ENCODE measurements at places on chromosomes 7 and 10. TPM values are rescaled to one million over a fixed set of nuclear protein-coding genes. Genes with fewer than 3 reads are reported as not detected.

PTPRN2 gene
- total RNA-seq = 9.4 TPM

GRCh38 chr7:116524221-116524608 lies 621 bp upstream of the CAV1 start:
- DNase-seq = no peak

- DNase-seq = no peak
These were observed 129.0 kb downstream of the BICC1 start for GRCh38 chr10:58641708-58642107.

DNA sequence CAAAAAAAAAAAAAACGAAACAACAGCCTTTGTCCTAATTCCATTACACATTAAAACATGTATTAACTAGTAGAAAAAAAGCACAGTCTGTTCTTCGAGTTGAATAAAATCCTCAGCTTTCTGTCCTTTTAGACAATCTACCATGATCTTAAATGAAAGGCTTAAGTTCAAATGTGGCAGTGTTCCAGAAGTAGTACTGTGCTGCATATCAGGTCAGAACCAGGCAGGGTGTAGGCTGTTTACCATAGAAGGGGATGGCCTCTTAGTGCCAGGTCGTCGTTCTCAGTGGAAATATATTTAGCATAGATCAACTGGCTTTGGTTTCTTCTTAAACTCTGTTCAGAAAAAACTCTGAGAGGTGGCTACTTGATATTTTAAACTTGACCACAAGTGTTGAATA lies 612.0 kb downstream of the CNTNAP2 start:
- no peak for DNase-seq

GRCh38 chr7:140697447-140698143 lies 1.1 kb downstream of the NDUFB2 start:
- DNase-seq = no peak

DNA sequence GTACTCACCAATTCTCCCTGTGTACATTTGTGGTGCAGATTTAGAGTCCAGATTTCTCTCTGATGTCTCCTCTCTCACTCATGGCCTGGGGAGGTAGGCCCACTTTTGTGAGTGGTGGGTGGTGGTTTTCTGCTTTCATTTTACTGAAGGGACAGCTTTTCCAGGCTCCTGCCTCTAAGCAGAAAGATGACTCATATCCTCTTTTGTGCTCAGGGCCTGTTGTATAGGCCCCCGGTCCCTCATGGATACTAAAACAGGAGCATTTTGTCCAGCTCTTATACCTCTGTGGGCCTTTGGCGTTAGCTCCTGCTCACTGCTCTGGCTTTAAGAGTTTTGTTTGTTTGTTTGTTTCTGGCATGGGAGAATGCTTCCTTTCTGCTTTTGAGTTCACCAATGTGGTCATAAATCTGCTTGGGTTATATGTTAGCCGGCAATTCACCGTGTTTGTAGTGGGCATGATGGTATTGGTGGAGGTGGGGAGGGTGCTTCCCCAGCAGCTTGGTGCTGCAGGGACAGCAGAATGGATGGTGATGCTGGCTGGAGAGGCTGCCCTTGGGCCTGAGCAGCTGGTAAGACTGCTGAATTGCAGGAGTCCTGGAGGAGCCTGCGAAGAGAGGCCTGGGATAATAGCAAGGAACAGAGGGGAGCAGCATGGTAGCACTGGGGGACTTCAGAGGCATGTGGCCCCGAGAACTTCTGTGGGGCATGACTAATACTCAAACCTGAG lies 468.7 kb downstream of the RPS24 start:
- no peak for DNase-seq

DNA sequence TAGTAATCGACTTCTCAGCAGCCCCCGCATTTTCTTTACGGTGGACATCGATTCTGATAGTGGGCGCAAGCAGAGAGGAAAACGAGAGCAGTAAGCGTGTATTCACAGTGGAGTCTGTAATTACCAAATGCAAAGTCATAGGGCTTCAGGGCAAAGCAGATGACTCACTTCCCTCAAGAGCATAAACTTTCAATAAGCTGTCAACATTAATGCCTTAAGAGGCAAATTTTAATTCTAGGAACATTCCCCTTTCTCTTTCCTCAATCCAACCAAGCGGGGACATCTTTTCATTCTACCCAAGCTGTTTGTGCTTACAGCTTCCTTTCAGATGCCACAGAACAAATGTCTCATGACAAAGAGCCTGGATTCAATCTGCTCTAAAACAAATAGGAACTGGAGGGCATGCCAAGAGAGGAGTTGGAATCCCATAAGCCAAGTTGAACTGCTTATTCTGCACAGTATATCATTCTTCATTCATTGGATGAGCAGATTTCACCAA lies 48.6 kb downstream of the MALSU1 start:
- no peak for DNase-seq

ASB15 gene
- total RNA-seq = not detected

DNA sequence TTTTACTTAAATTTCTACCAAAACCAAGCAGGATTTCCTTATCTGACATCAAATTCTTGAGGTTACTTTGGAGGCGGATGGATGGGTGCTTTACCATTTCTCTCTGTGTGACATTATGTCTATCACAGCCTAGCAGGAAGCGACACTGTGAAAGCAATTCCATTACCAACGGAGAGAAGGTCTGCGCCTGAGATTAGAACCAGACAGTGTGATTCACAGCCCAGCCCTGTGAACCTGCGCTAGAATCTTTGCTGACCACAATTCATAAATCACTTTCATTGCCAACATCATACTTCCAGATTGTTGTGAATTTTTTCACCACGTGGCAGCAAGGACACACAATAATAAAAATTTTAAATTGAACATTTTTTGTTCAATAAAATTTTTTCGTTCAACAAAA lies 126.5 kb downstream of the CUBN start:
- no peak for DNase-seq

DNA sequence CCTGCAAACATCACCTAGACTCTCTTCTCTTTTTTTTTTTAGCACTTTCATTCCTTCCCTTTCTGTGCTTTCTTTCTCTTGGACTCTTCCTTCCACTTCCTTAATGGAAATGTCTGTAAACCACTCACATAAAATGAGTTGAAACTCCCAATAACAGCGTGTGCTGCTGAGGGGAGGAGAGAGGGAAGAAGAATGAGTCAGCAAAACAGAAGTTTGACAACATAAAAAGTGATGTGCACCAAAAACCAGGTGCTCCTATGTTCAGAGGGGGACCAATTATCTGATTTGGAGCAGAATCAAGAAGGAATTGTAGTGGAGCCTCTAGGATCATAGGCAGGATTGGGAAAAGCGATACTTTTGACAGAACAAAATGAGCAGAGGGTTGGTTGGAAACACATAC lies 712.1 kb upstream of the IGFBP3 start:
- no peak for DNase-seq

DNA sequence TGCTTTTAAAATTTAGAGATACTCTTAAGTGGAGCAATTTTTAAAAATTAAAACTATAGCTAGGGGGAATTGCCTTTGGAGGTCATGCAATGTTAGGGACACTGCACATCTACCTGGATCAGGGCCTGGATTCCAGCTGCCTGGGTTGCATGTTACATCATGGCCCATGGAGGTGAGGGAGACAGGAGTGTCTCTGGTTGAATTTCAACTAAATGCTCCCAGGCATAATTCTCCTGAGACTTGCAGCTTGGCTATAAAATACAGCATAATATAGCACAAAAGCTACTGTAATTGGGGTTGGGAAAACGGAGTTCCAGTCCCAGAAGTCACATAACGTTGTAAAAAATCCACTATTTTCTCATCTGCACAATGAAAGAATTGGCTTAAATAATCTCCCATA lies 782.5 kb downstream of the LRMDA start:
- DNase-seq = no peak

- DNase-seq = no peak
These were observed 56.8 kb downstream of the AUTS2 start for GRCh38 chr7:69654849-69655707.

DNA sequence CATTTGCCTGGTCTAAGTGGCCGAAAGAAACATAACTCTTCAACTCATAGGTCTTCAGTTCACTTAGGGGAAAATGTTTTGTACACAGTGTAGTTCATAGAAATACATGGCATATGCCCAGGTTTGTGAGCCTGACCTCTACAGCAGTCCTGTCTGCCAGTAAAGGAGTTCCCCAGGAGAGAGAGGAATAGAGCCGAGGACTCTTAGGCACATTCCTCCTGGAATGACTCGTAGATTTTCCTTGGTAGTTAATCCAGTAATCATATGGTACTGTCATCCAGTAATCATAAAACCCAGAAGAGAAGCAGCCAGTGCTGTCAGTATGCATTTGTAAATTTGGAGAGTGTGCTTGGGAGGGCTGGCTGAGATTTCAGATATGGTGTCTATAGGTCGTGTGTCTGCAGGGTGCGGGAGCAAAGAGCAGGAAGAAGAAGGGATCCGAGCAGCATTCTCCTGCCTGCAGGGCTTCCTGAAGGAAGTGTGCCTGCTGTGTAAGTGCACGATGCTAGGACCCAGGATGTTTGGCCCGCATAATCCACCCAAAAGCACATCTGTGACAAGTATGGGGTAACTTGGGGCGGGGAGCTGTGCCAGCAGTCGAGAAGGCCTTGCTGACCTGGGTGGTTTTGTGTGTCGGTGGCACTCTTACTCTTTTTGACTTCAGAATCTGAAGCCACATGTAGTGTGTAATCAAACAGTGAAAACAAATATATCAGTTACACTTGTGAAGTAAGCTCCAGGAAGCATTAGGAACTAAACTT lies 13.9 kb downstream of the EIF4H start:
- DNase-seq = no peak

MAT1A gene
- 0.13 TPM for total RNA-seq

FAM25A gene
- not detected for total RNA-seq

DNA sequence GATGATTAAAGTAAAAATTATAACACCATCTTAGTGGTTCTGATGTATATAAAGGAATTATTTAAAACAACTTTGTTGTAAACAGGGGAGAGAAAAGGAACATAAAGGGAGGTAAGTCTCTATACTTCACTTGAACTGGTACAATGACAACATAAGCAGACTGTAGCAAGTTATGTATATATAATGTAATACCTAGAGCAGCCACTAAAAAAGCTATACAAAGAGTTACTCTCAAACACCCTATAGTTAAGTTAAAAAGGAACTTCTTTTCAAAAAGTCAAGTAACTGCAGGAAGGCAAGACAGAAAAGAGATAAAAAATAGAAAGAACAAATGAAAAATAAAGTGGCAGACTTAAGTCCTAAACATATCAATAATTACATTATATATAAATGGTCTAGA lies 82.3 kb downstream of the ZNF503 start:
- DNase-seq = no peak

GRCh38 chr7:109343678-109344077 lies 774.0 kb downstream of the DNAJB9 start:
- DNase-seq = no peak

LIPN gene
- total RNA-seq = not detected

DNA sequence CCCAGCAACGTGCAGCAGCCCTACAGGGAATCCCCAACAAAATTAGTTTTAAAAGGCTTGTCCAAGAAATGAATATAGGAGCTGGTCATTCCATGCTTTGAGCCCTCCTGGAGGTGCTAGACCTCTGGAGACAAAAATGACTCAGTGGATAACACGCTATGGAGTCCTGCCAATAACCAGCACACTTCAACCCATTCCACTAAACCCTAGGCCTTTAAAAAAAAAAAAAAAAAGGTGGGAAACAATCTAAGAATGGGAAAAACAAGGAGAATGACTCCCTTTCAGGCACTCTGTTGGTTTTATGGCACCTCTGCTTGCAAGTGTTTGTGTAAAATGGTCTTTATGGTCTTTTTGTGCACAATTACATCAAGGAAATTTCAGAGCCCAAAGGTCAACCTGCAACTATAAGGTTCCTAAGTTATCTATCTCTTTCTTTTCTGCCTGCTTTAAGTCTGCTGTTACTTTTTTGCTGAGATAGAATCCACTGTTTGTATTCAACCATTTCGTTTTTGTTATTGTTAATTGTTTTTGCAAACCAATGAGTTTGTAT lies 21.3 kb downstream of the AVL9 start:
- DNase-seq = no peak

GRCh38 chr10:132560241-132560731 lies 22.7 kb downstream of the INPP5A start:
- DNase-seq = no peak

DNA sequence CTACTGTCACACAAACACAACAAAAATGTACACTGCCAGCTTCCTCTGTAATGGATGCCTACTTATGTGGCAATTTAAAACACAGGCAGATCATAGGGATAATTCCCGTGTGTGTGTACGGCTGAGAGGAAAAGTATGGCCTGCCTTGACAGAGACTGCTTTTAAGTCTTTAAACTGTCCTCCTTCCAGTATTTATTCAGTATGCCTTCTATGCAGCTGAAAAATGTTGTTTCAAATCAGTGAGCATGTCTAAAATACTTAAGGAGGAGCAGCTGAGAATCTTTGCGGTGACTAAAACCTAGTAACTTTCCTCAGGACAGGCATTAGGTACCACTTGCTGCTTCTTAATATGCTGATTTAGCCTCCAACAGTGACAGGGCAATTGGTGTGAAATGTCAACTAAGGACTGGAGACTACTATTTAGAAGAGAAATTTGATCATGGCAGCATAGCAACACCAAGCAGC lies 126.3 kb downstream of the CACNA2D1 start:
- no peak for DNase-seq

- DNase-seq = no peak
These were observed 96.5 kb downstream of the ADCY1 start for GRCh38 chr7:45670717-45671116.

- no peak for DNase-seq
These were observed 317.0 kb downstream of the CACNA2D1 start for GRCh38 chr7:82126576-82126975.

MMRN2 gene
- 1.6 TPM for total RNA-seq

DNA sequence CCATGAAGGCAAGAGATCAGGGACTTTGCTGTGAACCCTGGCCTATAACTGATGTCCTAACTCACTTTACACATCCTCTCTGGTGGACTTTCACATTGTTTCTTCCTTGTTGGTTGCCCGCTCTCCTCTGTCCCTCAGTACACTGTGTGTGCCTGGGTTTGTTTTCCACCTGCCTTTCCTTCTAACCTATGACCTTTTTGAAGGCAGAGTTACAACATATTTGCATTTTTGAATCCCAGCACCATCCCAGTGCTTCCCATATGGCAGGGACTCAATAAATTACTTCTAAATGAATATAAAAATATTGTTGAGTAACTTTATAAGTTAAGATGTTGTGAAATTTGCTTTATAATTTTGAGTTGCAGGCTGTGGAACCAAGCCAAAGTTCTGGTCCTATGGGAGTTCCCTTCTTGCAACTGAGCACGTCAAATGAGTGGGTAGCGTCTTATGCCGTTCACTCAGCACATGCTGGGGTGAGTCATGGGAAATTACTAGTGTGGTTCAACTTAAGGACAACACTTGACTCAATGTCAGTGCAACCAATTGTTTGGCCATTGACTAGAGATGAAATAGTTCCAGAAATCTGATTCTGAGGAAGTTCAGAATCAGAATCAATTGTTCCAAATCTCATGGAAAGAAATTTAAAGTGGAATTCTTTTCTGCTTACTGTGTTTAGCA lies 250.9 kb downstream of the TWIST1 start:
- no peak for DNase-seq

All from progenitor cell of endocrine pancreas (in vitro differentiated cells).